ENCODE measurements at places on chromosomes 4 and X. TPM values are rescaled to one million over a fixed set of nuclear protein-coding genes. Genes with fewer than 3 reads are reported as not detected.

The CT45A5 gene
- total RNA-seq = not detected

The CSN3 gene
- not detected for total RNA-seq

The USP17L15 gene
- total RNA-seq = not detected

The PABPC5 gene
- 3.2 TPM for total RNA-seq

The NXF2B gene
- total RNA-seq = not detected

The CNGA1 gene
- not detected for total RNA-seq

The HPGD gene
- not detected for total RNA-seq

The PAGE2B gene
- not detected for total RNA-seq

The ADAM29 gene
- not detected for total RNA-seq

The PAGE4 gene
- total RNA-seq = not detected

All from osteoblast (primary cell).